Cerebellum (tissue), 4 donors: ENCODE measurements at places on chromosomes 5 and 9. TPM values are rescaled to one million over a fixed set of nuclear protein-coding genes. Genes with fewer than 3 reads are reported as not detected.

- no peak for DNase-seq
Observed at GRCh38 chr9:78463750-78464149, 166.8 kb downstream of the PSAT1 start.

Gene SQSTM1
- total RNA-seq, result 53.8 TPM

GRCh38 chr9:131276891-131277286, 579 bp upstream of the FAM78A start:
- DNase-seq, result no peak

DNA sequence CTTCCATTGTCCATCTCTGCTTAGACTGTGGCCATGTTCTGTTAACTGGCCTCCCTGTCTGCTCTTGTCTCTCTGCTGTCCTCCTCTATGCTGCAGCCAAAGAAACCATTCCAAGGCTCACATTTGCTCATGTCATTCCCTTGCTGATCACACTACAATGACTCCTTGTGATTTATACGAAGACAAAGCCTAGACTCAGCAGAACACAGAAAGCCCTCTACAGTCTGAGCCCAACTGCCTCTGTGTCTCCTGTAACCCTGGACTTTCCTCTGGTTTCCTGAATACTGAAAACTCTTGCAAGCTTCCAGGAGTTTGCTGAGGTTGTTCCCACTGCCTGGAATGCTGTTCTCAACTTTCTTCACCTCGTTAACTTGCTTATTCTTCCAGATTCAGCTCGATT, 191.8 kb downstream of the TMEM38B start:
- no peak for DNase-seq

DNA sequence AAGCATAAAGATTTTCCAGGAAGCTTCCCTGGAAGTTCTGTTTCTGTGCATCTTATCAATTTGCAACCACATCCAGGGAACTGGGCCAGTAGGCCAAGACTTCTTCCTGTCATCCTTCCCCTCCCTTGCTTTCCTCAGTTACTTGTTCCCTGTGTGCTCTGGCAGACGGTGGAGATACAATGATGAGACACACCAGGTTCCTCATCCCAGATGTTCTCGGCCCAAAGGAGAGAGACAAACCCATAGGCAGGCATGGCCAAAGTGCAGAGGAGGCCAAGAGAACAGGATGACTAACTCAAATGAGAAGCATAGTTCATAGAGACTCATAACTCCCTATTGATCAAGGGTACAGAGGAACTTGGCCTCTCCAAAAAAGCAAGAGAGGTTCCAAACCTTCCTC, 652.6 kb downstream of the CCDC171 start:
- DNase-seq, result no peak

- DNase-seq, result peak; percentile 4
Observed at GRCh38 chr9:99040251-99040900, 64.5 kb upstream of the TGFBR1 start.

- no peak for DNase-seq
Observed at GRCh38 chr5:98214240-98215051, 559.0 kb upstream of the RGMB start.

Gene LRRC14B
- 0.36 TPM for total RNA-seq

Gene PLPP7
- 6.6 TPM for total RNA-seq

Gene INPP5E
- total RNA-seq, result 11.1 TPM

DNA sequence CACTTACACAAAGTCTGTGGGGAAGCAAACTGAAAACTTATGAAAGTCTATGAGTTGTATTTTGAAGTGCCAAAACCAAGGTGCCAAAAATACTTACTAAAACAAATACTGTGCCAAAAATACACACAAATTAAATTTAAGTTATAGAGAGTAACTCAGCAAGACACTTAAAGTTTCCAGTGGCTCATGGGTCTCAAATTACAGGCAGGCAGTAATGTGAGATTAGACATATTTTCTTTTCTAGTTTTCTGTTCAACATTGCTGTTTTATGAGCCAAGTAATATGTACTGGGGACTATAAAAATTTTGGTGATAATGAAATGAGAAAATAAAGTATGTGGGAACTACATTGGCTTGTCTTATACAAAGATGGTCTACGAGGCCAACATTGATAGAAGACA, 172.2 kb upstream of the SNX2 start:
- no peak for DNase-seq

DNA sequence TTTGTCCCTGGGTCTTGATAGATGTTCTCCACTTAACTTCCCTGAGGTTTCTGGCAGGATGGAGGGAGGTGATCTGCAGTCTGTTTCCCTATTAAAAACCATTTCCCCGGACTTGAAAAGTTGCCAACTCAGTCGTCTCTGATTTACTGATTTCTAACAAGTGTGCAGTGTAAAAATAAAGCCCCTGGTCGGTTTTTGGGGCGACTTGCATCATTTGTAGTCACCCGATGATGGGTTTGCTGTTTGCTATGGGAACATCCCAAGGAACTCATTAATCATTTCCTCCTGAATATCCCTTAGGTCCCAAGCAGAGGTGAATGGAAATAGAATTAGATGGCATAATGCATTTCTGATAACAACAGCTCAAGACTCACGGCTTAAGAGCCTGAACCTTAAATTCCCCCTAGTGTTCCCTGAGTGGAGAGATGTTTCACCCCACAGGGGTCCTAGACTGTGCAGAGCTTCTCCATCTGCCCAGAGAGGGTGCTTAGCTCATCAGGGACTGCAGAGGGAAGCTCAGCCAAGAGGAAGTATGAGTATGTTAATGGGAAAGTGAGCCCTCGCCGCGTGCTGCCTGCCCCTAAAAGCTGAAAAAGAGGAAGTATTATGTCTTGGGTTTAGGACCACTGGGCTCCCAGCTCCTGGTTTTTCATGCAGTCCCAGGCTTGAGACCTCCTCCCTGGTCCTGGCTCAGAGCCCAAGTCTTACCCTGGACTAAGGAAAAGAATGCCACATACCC, 115.1 kb upstream of the DAP start:
- DNase-seq, result no peak

Gene PCDHAC2
- 34.8 TPM for total RNA-seq

Gene ADAMTS2
- total RNA-seq, result 7.0 TPM
